ENCODE measurements at places on chromosomes 13 and 19. TPM values are rescaled to one million over a fixed set of nuclear protein-coding genes. Genes with fewer than 3 reads are reported as not detected.

ANGPTL8 gene
- total RNA-seq = not detected

HIF3A gene
- not detected for total RNA-seq

PIAS4 gene
- total RNA-seq = 29.1 TPM

LILRA2 gene
- not detected for total RNA-seq

- no peak for DNase-seq
- no peaks in the 10 kb centered on the region for H3K27me3 ChIP-seq
- no peak overlapping the region for H3K27ac ChIP-seq
Measured at GRCh38 chr19:46913198-46913851, 52.5 kb downstream of the ARHGAP35 start.

- no peak overlapping the region for H3K4me3 ChIP-seq
- no peak overlapping the region for H3K27ac ChIP-seq
- H3K27me3 ChIP-seq = no peaks in the 10 kb centered on the region
Measured at GRCh38 chr19:16607819-16608218, 20.2 kb downstream of the MED26 start.

GRCh38 chr13:94494026-94494425 is 14.5 kb upstream of the DCT start:
- no peaks in the 10 kb centered on the region for H3K27me3 ChIP-seq
- H3K36me3 ChIP-seq = no peaks in the 10 kb centered on the region
- no peak for DNase-seq
- no peak overlapping the region for H3K4me3 ChIP-seq
- H3K4me1 ChIP-seq = no peaks in the 10 kb centered on the region

- no peak overlapping the region for H3K4me3 ChIP-seq
- no peaks in the 10 kb centered on the region for H3K36me3 ChIP-seq
- peaks cover 53% of the 10 kb centered on the region for H3K4me1 ChIP-seq
Measured at GRCh38 chr19:45170146-45171106, 7.6 kb downstream of the TRAPPC6A start.

GRCh38 chr13:80931766-80932165 is 590.8 kb upstream of the SPRY2 start:
- no peak overlapping the region for H3K4me3 ChIP-seq
- H3K36me3 ChIP-seq = no peaks in the 10 kb centered on the region
- H3K27me3 ChIP-seq = no peaks in the 10 kb centered on the region
- H3K4me1 ChIP-seq = no peaks in the 10 kb centered on the region
- DNase-seq = no peak
- H3K27ac ChIP-seq = no peak overlapping the region

DNA sequence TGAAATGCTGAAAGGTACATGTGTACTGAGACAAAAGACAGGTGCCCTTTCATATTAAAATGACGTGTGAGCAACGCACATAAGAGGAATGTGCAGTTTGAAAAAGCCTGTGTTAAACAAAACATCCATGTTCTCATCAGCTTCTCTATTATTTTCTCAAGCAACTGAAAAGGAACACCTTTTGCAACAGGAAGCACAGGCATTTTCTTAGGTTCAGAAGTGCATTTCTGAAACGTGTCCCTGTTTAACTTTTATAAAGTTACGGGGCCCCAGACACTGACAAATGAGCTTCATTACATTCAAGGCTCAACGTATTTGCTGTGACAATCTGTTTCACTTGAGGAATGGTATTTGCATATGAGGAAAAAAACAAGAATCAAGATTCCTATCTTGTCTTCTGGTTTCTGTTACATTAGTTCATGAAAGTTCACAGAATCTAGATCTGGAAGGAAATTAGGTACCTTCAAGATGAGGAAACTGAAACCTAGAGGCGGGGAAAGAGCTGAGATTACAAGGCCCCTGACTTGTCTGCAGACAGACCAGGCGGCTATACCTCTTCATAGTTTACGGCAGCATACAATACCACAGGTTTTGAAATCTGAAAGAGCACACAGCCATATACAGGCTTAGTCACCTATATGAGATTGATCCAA is 431.7 kb downstream of the KLF12 start:
- H3K4me1 ChIP-seq = peaks cover 28% of the 10 kb centered on the region
- H3K36me3 ChIP-seq = peaks cover 11% of the 10 kb centered on the region
- DNase-seq = no peak
- H3K27ac ChIP-seq = no peak overlapping the region

Data from CD8-positive, alpha-beta memory T cell (primary cell).